ENCODE measurements at places on chromosomes 6 and 20.

- no peak for DNase-seq
Measured at GRCh38 chr20:33318096-33318429, 35.0 kb downstream of the BPIFB1 start.

DNA sequence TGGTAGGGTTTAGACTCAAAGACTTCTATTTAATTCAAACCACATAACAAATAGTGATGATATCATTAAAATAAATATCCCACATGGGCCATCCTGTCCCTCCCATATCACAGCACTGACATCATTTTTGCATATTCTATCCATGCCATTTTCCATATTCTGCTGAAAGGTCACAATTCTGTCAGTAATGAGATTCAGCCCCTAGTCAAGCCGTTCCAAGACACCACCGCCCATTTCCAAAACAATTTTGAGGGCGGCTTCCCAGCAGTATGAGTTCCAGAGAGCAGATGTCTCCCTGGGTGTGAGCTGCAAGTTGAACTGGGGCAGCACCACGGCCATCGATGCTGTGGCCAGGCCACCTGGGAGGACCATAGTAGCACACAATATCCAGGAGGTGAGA lies 65.1 kb upstream of the PLEKHG1 start:
- DNase-seq, result no peak

GRCh38 chr6:134097114-134097707 lies 44.8 kb upstream of the SLC2A12 start:
- peak; percentile 71 for DNase-seq

DNA sequence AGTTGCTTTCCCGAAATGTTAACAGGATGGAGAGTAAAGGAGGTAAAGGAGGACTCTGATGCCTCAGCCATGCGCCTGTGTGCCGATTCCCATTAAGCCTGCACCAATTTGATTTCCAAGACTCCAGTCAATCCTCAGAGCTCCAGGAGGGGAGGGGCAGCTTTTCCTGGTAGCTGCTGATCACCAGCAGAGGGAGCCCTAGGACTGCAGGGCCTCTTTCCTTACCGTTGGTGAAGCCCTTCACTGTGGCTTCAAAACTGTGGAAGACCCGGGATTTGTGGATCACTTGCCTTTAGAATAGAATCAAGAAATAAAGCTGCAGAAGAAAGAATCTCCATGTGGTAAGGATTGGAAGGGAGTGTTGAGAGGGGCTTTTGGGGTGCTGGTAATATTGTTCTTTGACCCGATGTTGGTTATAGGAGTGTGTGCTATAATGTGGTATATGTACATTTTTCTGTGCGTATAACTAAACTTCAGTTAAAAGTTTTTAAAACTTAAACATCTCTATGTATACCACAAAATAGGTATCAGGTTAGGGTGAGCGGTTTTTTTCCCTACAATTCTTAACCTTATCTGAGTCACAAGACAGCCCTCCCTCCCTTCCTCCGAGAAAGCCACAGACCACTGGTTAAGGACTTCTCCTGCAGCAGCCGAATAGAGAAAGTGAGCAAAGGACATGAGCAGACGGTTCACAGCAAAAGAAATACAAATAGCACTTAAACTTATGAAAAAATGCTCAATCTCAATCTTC lies 6.9 kb upstream of the OSER1 start:
- peak; percentile 74 for DNase-seq

DNA sequence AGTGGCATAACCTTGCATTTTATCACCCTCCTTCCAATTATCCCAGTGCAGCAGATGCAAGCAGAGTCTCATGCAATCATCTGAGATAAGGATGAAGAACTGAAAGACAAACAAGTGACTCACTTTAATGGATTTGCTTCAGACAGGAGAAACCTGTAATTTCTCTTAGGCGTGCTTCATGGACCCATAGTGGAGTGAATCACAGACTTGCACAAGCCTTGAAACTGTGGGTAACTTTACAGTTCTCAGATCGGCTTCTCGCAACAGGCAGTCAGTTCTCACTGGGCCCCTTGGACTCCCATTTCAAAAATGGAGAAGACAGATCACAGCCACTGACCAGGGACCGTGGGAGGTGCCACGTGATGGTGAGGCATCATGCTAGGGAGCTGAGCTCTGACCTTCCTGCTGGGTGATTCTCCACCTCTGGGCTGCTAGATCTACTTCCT lies at the start of gene ADGRF4:
Gene ADGRF4, plus strand, starts transcription at position 239 of the 446 bp plus-strand sequence. CDS start 8,666 bp downstream, outside the sequence.
- DNase-seq, result peak; percentile 3

DNA sequence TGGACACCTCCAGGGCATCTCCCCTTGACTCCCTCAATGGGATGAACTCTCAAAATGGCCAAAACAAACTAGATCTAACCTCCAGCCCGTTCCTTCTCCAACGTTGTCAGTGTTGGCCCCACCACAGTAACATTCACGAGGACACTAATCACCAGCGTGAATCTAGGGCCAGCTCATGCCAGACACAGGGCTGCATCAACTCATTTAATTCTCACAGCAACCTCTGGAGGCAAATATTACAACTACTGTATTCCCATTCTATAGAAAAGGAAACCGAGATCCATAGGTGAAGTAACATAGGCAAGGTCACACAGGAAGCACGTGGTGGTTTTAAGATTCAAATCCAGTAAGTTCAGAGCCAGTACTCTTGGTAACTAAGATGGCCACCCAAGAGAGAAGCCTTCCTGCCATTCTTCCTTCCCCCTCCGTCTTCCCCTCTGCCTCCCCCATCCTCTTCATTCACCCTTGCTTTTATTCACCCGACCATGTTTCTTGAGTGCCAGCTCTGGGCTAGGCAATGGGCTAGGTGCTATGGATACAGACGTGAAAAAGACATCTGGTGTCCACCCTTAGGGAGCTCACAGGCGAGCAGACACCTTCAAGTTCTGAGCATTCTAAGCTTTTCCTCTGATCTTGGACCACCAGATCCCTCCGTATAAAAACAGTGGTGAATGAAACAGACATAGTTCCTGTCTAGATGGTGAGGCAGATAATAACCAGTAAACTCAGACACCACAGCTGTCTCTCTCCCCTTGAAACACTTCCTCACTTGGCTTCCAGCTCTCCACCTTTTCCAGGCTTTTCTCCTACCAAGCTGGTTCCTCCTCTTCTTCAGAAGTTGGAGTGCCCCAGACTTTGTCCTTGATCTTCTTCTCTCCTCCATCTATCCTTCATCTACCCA lies 9.6 kb downstream of the CCM2L start:
- DNase-seq, result no peak

- no peak for DNase-seq
Measured at GRCh38 chr6:111228094-111228493, 140.8 kb downstream of the SLC16A10 start.

- DNase-seq, result no peak
Measured at GRCh38 chr20:57056651-57057050, 209.8 kb downstream of the BMP7 start.

- no peak for DNase-seq
Measured at GRCh38 chr20:39886650-39887190, 802.3 kb downstream of the MAFB start.

DNA sequence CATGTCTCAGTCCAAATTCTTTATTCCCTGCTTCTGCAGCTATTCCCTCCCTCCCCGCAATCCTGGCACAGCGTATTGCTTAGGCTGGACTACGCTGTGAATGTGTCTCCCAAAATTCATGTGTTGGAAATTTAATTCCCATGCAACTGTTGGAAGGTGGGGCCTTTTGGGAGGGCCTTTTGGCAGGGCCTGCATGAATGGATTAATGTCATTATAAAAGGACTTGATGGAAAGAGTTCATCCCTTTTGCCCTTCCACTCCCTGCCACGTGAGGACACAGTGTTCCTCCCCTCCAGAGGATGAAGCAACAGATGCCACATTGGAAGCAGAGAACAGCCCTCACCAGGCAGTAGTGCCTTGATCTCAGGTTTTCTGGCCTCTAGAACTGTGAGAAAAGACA lies 20.4 kb upstream of the NOTCH4 start:
- no peak for DNase-seq

GRCh38 chr20:32877507-32877906 lies 18.8 kb downstream of the EFCAB8 start:
- no peak for DNase-seq

- peak; percentile 27 for DNase-seq
Measured at GRCh38 chr6:132814716-132815570, 574 bp downstream of the RPS12 start.

DNA sequence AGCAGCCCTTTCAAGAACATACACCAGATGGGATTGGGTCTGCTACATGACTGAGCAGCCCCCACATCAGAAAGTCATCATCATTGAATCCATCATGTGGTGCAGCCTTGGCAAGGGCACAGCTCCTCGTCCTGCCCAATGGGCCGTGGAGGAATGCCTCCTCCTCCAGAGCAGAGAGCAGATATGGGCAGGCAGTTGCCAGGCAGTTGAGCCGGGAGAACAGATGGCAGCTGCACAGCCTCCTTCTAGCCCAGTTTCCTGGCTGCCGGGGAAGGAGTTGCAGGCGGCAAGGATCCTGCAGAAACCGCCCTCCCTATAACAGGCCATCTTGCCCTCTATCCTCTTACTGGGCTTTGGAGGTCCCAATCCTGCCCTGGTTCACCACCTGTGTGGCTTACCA lies 11.9 kb upstream of the ZFAND3 start:
- DNase-seq, result no peak

GRCh38 chr6:20652299-20653084 lies 118.2 kb downstream of the CDKAL1 start:
- no peak for DNase-seq

- no peak for DNase-seq
Measured at GRCh38 chr6:151692216-151692615, 115.3 kb upstream of the ESR1 start.

- no peak for DNase-seq
Measured at GRCh38 chr20:5908981-5909380, 41.4 kb downstream of the TRMT6 start.

DNA sequence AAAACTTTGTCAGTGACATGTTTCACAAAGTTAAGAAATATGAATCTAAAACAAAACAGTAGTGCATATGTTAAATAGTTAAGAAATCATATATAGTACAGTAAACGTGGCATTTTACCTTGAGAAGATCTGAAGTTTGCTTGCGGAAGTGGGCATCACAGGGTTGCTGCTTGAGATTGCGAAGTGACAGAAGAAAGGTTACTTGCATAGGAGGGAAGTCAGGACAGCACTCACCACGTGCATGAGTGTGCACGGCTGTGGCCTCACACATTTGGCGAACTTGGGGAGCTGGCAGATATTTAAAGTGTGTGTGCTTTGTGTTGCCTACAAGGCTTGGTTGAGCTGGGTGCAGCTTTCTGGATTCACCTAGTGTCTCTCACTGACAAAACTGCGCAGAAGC lies 431.5 kb upstream of the ARID1B start:
- DNase-seq, result no peak

DNA sequence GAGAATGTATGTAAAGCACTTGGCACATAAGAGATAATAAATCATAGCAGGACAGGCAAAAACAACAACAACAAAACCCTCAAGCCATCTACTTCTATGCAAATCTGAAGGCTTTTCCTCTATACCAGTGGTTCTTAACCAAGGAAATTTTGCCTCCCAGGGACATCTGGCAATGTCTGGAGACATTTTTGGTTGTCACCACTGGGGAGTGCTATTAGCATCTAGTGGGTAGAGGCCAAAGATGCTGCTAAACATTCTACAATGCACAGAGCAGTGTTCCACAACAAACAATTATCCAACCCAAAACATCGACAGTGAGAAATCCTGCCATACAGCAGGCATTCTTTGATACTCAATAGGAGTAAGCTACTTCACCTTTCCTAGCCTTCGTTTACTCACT lies 28.2 kb downstream of the NDRG3 start:
- no peak for DNase-seq

DNA sequence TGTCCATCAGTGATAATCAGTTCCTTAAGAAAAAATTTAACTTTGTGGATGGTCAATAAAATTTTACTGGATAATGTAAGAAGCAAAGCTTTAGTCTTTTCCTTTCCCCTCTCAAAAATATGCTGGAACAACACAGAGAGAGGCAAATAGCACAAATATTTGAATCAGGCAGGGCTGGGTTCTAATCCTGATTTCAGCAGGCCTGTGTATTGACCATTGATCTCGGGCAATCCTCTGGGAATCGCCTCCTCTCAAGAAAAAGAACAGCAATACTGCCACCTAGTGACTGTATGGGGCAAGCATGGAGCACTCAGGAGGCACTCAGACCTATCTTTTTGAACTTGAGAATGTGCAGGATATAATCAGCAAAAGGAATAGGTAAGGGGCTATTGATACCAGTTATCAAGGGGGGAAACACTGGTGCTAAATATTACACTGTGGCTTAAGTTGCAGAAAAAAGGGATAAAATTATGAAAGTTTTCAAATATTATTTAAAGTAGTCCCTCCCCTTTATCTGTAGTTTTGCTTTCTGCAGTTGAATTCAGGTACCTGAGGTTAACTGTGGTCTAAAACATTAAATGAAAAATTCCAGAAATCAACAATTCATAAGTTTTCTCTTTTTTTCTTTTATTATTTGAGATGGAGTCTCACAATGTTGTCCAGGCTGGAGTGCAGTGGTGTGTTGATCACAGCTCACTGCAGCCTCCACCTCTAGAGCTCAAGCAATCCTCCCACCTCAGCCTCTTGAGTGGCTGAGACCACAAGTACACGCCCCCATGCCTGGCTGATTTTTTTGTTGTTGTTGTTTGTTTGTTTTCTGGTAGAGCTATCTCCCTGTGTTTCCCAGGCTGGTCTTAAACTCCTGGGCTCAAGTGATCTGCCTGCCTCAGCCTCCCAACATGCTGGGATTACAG lies 91.8 kb upstream of the NHSL1 start:
- DNase-seq, result peak; percentile 49

DNA sequence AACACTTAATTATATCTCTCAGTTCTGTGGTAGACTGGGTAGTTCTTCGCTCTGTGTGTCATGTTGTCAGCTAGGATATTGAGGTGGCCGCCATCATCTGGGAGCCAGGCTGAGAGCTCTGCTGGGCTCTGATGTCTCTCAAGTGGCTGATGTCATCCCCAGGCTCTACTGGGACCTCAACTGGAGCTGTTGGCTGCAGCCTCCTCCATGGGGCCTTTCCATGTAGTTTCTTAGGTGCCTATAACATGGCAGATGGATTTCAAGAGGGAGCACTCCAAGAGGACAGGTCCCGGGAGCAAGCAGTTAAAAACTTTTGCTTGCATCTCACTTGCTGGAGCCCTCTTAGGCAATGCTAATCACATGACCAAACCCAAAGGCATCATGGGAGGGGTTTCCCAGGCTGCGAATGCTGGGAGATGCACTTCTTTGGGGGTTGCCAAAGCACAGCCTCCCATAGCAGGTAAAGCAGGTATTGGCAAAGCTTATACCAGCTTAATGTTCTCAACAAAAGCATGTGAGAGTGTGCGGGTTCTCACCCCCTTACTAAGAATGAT lies 129.8 kb downstream of the TMEM242 start:
- no peak for DNase-seq

DNA sequence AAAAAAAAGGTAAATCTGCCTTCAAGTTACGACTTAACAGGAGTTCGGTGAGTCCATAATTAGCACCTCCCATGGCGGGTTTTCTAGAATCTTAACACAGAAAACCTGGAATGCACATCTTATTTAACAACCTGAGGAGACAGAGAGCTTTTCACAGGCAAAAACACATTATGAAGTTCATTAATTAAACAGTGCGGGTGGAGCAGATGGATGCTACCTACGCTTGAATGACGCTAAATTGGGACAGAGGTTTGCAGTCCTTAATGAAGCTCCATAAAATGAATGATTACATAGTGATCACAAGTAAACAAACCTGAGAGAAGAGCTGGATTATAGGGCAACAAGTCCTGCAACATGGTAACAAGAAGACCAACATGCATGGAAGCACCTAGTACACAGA lies 81.0 kb downstream of the INSM1 start:
- DNase-seq, result no peak
